Activated naive CD4-positive, alpha-beta T cell treated with anti-CD3 and anti-CD28 coated beads, Interleukin-2, amount 50 U/mL, for 72 hours (primary cell): ENCODE measurements at places on chromosomes 13 and 19.

DNA sequence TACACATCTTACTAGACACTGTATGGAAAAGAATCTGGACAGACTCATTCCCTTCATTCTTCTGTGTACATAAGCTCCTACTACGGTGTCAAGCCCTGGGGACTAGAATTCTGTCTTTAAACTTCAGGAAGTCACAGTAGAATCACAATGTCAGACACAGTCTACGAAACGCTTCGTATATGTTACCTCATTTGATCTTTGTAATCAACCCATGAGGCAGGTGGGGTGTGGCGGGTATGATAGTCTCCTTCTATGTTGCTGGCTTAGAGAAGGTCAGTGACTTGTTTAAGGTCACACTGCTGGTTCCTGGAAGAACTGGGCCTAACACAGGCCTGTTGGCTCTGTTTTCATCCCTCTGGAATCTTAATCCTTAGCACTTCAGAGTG lies 32.2 kb upstream of the TPT1 start:
- DNase-seq: no peak

- no peak for DNase-seq
Observed at GRCh38 chr19:19502281-19502680, 13.1 kb downstream of the TSSK6 start.

GRCh38 chr19:12676384-12676792 lies 5.3 kb downstream of the DHPS start:
- peak; percentile 93 for DNase-seq

GRCh38 chr13:42929886-42930535 lies 62.0 kb downstream of the EPSTI1 start:
- DNase-seq: no peak

DNA sequence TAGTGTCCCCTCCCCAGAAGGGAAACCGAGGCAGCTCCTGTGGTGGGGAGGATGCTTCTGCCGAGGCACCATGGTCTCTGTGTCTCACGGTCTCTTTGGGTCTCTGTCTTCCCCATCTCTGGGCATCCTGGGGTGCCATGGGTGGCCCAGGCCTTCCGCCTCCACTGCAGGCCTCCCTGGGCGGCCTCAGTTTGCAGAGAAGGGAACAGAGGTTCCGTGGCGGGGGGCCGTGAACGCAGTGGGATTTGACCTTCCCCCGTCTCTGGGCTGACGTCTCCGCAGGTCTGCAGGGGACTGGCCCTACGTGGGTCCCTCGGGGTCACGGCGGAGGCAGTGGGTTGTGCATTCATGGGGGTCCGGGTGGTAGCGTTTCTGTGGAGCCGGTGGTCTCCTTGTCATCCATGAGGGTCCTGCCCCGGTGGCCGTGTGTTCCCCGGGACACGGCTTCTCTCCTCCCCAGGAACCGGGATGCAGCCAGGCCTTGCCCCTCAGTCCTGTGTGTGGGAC lies 4.6 kb downstream of the EFNA2 start:
- DNase-seq: no peak

DNA sequence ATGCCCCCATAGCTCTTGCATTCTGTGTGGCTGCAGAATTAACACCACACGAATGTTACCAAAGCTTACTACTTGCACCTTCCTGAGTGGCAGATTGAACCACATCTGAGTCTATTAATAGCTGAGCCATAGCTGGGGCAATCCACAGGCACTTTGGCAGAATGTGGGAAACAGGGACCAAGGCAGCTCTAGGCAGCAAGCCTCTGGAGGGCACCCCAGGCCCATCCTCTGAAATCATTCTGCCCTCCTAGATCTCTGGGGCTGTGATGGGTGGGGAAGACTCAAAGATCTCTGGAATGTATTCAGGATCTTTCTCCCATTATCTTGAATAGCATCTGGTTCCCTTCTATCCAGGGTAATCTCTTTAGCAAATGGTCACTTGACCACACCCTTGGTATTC lies 139.3 kb downstream of the TNFRSF19 start:
- no peak for DNase-seq

- DNase-seq: no peak
Observed at GRCh38 chr13:95247852-95248251, 53.4 kb downstream of the ABCC4 start.

- no peak for DNase-seq
Observed at GRCh38 chr19:41220811-41221210, 1.8 kb downstream of the AXL start.

- DNase-seq: no peak
Observed at GRCh38 chr13:94598281-94598680, 2.3 kb upstream of the TGDS start.

DNA sequence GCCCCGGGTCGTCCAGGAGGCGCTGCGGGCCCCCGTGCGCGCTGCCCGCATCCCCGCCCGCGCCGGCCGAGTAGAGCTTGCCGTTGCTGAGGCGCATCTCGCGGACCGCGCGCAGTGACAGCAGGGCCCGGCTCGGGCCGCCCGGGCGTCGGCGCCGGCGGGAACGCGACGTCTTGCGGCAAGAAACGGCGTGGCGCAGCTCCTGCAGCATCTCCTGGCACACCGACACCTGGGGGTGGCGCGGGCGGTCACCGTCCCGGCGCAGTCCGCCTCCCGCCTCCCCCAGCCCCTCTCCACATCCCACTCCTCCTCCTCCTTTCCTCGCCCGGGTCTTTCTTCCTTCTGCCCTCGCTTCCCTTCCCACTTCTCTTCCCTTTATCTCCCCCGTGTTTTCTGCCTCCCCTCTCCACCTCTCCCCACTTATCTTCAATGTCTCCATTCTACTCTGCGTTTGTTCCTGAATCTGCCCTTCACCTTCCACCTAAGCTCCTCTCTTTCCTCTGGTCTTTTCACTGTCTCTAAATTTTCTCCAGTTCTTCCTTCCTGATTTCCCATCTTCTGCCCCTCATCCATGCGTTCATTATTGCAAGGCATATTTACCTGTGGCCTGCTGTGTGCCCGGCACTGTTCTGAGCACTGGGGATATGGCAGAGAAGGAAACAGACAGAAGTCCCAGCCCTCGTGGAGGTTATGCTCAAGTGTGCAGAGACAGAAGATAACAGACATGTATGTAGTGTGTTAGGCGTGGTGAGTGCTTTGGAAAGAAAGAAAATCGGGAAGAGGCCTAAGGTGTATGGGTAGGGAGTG lies 5.2 kb upstream of the ATP1A3 start:
- DNase-seq: no peak

- DNase-seq: no peak
Observed at GRCh38 chr19:45153339-45154063, 7.3 kb downstream of the NKPD1 start.

DNA sequence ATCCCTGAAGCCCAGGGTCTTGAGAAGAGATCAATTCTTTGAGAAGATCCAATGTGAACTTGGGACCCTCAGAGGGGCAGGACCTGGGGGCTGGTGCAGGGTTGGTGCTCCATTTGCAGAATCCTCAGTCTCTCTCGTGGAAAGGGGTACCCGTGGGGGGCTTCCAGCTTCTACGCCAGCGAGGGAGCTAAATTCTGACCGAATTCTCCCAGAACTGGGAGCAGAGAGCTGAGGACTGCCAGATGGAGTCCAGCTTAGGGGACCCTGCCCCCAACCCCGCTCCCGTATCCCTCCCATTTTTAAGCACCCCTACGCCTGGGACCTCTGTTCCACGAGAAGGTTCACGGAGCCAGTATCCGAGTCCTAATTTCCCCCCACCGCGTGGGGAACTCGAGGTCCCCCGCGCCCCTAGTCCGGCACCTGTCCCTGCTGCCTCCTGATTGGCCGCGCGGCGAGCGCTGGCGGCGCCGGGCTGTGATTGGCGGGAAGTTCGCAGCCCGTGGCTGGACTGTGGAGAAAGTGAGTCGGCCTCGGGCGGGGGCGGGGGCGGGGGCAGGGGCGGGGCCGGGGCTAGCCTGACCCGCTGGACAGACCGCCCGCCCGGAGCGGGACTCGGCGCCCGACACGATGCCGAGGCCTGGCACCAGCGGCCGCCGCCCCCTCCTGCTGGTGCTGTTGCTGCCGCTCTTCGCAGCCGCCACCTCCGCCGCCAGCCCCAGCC lies 4.4 kb upstream of the LTBP4 start:
- no peak for DNase-seq

DNA sequence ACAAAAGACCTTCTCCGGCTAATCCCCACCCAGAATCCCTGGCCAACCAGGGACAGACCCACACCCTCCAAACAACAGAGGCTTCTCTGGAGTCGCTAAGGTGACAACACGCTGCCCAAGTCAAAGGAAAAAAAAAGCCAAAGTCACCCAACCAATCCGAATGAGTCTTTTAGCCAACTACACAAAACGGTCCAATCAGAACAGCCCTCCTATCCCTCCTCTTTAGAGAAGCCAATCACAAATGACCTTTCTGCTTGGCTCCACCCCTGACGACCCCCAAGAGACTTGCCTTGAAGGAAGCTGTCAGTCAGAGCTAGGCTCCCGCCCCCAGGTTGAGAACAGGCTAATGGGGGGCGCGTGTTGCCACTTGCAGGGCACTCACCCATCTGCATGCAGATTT lies 6.6 kb upstream of the FBXW9 start:
- no peak for DNase-seq

DNA sequence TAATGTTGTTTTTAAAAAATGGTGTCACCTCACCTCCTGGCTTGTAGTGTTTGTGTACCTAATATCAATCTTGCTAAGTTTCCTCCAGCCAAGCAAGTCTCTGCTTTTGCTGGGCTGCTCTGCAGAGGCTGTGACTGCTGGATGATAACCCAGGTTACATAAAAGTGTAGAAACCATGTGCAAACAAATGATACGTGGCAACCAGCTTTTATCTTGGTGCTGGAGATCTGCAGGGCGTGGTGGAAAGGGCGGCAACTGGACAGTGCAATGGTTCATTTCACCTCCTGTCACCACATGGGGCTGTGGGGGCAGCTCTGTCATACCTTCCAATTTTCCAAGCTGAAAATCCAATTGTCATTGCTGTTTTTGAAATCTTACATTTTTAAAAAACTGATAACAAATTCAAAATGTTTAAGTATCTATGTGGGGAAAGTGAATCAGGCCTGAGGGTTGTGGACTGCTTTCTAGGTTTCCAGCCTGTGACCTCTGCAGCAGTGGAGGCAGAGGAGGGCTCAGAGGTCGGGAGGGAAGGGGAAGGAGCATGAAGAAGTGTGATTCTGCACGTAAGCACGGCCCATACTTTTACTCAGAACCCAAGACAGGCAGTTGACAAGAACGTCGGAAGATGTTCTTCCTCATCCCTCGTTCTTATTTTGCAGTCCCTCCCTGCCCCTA lies 9.7 kb downstream of the GPR42 start:
- no peak for DNase-seq

DNA sequence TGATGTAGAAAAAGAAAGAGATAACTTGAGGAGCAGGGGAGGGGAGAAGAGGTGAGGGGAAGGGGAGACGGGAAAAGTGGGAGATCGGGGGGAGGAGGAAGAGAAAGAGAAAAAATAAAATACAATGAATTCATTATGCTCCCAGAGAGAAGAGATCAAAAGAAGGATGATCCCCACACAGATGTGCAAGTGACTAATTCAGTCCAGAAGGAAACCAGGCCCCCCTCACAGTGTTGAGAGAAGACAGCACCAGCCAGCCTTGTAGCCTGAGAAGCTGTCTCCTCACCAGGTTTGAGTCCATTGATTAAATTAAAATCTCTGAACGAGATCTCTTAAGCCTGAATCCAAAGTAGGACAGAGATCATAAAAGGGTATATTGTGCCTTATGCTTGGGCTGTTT lies 333.7 kb upstream of the NBEA start:
- DNase-seq: no peak

- no peak for DNase-seq
Observed at GRCh38 chr19:33639035-33639681, 17.4 kb downstream of the CHST8 start.

DNA sequence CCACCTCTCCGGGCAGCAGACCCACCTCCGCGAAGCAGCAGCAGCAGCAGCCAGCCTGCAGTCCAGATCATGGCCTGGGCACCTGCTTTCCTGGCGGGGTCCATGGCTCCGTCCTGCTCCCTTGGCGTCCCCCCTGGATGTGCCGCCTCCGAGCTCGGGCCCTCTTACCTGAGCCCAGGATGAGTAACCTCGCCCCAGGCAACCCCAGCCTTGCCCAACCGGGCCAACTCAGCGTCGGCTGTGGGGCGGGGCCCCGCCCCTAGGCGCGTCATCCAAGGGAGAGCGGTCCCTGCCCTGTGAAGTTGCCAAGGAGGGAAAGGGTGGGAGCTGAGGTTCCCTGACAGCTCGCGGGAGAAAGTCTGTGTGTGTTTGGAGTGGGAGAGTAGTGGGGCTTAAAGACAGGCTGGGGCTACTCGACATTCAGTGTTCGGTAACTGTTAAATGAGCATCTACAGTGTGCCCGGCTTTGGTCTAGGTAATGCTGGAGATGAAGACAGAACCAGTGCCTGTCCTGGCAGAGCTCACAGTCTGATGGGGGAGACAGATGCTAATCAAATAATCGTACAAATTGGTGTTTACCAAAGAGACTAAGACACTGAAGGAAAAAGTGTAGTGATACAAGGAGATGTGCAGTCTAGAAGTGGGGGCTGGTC lies at the start of gene LYPD3:
LYPD3 (minus strand) TSS at position 141 of the 653 bp plus-strand sequence; CDS start at position 104, 37 bp downstream.
- no peak for DNase-seq

DNA sequence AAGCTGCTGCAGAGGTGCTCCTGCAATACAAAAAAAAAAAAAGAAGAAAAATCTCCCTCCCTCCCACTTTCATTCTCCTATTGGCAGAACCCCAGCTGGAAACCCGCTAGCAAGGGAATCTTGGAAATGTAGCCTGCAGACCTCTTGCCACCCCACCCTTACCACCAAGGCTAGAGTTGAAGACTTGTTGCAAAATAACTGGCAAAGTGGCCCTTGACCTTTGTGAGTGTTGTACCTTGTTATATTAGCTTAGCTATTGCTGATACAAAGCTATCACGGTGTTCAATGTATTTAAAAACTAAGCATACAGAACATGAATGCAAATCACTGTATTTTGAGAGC lies 57.5 kb upstream of the KCTD4 start:
- no peak for DNase-seq

DNA sequence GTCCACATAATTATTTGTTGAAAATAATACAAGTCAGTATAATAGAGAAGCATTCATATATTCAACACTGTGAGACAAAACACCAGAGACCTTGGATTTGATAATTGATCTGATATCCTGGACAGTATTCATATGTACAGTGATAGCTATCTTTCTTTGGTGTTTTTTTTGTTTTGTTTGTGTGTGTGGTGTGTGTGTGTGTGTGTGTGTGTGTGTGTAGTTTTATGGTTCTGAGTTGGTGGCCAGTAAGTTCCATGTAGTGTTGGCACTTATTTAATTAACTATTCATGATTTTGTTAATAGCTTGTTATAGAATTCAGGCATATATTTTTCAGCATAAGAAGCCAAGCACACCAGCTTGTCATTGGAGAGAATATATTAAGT lies 1.6 kb upstream of the ANGPTL6 start:
- DNase-seq: no peak

DNA sequence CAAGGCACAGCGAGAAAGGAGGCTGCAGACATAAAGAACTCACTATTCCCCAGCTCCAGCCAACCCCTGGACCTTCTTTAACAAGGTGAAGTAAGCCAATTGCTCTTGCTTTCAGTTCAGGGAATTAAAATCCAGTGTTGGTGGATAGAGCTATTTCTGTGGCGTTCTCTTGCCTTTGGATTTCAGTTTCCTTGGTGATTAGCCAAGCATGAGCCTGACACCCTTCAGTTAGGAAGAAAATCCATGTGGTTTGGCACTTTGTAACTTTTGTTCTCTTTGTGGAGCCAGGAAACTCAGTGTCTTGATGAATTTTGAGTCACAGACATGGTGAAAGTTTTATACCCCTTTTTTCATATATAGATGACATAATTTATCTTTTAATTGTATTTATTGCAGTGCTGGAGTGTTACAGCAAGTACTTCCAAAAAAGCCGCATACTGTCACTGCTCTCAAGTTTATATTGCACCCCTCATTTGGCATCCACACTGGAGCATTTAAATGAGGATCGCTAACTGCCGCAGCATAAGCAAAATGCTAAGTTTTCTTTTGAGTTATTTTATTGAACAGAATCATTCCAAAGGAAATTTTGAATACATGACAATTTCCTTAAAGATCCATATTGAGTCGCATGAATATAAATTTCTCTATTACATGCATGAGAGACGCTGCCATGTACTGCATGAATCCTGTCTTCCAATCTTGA lies 406.8 kb downstream of the MYO16 start:
- DNase-seq: no peak
